ENCODE measurements at places on chromosomes 6 and 20.

DNA sequence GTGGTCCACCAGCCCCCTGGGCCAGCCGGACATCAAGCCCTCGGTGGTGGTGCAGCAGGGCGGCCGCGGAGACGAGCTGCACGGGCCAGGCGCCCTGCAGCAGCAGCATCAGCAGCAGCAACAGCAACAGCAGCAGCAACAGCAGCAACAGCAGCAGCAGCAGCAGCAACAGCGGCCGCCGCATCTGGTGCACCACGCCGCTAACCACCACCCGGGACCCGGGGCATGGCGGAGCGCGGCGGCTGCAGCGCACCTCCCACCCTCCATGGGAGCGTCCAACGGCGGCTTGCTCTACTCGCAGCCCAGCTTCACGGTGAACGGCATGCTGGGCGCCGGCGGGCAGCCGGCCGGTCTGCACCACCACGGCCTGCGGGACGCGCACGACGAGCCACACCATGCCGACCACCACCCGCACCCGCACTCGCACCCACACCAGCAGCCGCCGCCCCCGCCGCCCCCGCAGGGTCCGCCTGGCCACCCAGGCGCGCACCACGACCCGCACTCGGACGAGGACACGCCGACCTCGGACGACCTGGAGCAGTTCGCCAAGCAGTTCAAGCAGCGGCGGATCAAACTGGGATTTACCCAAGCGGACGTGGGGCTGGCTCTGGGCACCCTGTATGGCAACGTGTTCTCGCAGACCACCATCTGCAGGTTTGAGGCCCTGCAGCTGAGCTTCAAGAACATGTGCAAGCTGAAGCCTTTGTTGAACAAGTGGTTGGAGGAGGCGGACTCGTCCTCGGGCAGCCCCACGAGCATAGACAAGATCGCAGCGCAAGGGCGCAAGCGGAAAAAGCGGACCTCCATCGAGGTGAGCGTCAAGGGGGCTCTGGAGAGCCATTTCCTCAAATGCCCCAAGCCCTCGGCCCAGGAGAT lies 1.0 kb downstream of the POU3F2 start:
- no peak for DNase-seq

GRCh38 chr6:113732384-113732966 lies 124.7 kb upstream of the MARCKS start:
- peak; percentile 0 for DNase-seq

DNA sequence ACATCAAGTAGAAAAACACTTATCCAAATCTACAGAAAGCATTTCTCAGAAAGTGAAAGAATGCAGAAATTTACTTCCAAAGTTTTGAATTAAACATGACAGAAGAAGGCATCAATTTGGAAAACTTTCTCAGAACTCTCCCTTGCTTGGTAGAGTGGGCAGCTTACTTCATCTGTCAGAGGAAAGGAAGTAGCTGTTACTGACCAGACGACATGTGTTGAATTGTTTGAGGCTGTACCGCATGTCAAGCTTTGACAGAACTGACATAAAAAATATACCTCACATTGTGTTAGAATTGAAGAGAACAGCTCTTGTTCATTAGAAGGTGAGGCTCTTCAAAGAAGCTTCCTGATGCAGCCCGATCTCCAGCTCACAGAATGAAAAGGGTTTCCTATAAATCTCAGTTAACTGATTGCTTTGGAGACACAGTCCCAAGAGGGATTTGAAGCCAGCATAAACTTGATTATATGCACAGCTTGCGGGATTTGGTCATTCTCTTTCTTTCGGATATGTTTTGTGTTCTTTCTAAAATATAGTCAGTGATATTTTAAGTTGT lies 190.7 kb downstream of the PLCB1 start:
- no peak for DNase-seq

- DNase-seq: no peak
Observed at GRCh38 chr6:137166247-137167098, 7.0 kb downstream of the IL22RA2 start.

GRCh38 chr6:26465776-26466175 lies 8.0 kb downstream of the BTN2A1 start:
- no peak for DNase-seq

DNA sequence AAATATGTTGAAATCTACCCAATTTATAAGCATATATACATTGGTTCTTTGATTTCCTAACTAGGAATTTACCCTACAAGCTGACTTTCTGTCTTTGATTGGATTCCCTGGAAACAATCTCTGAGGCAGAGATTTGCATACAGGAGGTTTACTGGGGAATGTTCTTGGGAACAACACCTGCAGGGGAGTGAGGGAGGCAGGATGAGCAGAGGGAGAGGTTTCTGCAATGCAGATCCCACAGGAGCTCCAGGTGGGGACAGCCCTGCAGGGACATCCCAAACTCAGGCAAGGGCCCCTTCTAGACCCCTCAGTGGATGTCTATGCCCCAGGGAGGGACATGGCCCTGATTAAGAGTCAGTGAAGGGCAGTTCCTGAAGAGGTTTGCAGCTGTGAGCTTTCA lies 95.2 kb upstream of the CCDC167 start:
- no peak for DNase-seq

DNA sequence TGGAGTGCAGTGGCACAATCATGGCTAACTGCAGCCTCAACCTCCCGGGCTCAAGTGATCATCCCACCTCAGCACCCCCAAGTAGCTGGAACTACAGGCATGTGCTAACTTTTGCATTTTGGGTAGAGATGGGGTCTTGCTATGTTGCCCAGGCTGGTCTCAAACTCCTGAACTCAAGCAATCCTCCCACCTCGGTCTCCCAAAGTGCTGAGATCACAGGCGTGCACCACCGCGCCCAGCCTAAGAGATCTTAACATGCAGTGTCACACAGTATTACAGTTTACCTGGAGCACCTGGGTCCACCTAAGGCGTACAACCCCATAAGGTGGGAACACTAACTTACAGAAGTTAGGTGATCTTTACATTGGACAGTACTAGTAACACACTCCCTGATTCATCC lies 29.5 kb downstream of the TMEM242 start:
- no peak for DNase-seq

GRCh38 chr6:98827295-98828159 lies 6.8 kb upstream of the POU3F2 start:
- no peak for DNase-seq

- DNase-seq: no peak
Observed at GRCh38 chr6:107400616-107401147, 58.7 kb downstream of the PDSS2 start.

DNA sequence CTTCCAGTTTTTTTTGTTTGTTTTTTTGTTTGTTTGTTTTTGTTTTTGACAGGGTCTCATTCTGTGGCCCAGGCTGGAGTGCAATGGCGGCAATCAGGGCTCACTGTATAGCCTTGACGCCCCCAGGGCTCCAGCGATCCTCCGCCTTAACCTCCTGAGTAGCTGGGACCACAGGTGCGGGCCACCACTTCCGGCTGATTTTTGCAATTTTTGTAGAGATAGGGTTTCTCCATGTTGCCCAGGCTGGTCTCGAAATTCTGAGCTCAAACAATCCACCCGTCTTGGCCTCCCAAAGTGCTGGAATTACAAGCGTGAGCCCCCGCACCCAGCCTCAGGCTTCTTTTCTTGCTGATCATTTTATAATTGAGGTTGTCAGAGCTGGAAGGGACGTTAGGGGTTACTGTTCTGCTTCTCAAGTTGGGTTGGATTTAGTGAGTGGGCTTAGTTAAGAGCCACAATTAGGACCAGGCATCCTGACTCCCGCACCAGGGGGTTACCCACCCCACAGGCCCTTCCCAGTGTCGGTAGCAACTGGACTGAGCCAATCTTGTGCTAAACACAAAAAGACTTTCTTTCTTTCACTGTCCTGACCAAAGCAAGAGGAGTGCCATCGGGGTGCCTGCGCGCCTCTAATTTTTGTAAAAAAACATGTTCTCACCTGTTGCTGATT lies 13.1 kb upstream of the ZSCAN9 start:
- no peak for DNase-seq

- no peak for DNase-seq
Observed at GRCh38 chr6:137299681-137300080, 80.5 kb upstream of the IFNGR1 start.

- DNase-seq: no peak
Observed at GRCh38 chr20:19945732-19946670, 71.2 kb upstream of the NAA20 start.

- DNase-seq: no peak
Observed at GRCh38 chr6:111474106-111474505, 8.9 kb downstream of the REV3L start.

DNA sequence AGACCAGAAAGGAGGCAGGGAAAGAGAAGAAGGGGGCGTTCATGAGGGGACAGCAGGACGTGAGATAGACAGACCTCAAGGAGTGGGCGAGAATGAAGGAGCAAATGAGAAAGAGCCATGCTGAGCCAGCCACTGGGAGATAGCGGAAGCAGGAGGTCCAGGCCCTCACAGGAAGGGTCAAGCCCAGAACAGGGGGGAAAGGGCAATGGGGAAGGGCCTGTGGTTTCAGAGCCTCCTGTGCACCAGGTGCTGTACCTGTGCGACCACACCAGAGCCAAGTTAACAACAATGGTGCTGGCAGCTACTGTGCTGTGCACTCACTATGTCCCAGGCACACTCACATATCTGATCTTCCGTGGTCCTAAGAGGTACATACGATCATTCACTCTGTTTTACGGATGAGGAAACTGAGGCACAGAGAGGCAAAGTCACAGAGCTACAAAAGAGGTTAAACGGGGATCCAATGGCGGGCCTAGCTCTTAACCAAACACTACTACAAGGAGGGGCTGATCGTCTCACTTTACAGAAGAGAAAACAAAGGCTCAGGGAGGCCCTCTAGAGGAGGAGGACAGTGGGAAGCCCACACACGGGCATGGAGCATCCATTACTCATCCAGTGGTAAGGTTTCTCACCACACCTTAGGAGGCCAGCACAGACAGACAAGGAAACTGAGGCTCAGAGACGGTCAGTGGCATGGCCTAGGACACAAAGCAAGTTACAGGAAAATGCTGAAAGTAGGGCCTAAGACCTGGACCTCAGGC lies 129.1 kb downstream of the PREX1 start:
- DNase-seq: no peak

- DNase-seq: peak; percentile 63
Observed at GRCh38 chr6:36979347-36979742, 6.7 kb downstream of the MTCH1 start.

All from NCI-H2081 (cell line).